ENCODE measurements at places on chromosomes 4 and X. TPM values are rescaled to one million over a fixed set of nuclear protein-coding genes. Genes with fewer than 3 reads are reported as not detected.

- no peak for DNase-seq
Observed at GRCh38 chr4:8391972-8392371, 48.6 kb downstream of the ACOX3 start.

GRCh38 chr4:89759426-89759825 is 77.5 kb downstream of the SNCA start:
- DNase-seq, result no peak

Gene PABPC1L2B
- polyA plus RNA-seq, result not detected

Gene KLB
- polyA plus RNA-seq, result 0.25 TPM

Gene FGFBP1
- 0.33 TPM for polyA plus RNA-seq

Gene FBXO8
- polyA plus RNA-seq, result 31.4 TPM

Gene HSFX4
- 0.18 TPM for polyA plus RNA-seq
